ENCODE measurements at places on chromosomes 2 and 18.

DNA sequence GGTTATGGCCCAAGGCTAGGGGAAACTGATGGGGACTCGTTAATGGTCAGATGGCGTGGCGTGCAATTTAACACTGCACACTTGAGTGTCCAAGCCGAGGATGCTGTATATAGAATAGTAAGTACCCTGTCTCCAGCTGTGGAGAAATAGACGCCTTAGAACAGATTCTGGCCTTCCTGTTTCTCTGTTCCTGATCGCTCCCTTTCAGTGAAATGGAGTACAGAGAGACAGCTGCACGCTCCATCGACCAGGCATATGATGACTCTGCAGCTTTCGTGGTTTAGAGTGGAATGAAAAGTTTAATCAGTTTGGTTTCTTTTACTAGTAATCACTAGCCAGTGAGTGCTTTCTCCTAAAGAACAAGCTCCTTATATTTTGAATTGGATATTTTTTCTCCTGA is 213.4 kb downstream of the NEDD4L start:
- DNase-seq = no peak

GRCh38 chr2:47187069-47187468 is 32.0 kb upstream of the STPG4 start:
- no peak for DNase-seq

GRCh38 chr2:191432121-191432520 is 186.9 kb downstream of the MYO1B start:
- no peak for DNase-seq

DNA sequence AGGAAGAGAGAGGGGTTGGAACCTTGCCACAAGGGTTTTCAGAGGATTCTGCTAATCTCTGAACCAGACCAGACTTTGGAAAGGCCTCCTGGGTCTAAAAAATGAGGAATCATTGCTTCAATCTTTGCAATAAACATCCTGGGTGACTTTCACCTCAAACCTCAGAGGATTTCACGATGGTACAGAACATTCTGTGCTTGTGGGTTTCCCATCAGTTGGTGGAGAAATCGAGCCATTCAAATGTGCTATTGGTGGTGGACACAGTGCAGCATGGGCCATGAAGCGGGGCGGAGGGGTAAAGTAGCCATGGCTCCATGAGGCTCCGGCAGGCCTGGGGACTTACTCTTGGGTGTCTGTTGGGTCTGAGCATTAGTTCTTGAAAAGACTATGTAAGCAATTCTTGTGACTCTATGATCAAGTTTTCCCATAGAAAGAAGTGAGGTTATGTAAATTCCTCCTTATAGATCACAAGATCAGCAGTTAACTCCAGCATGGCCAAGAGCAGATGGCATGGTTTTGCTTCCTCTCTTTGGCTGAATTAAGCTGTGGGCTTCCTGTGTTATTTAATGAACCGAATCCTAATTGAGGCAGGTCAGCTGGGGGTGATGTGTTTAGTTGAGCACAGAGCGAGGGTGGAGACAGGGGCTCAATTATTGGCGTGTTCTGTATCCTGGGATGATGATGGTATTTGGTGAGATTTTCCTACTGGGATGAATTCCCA is 1.9 kb upstream of the IL1R2 start:
- no peak for DNase-seq

GRCh38 chr2:122070241-122070731 is 314.8 kb downstream of the TSN start:
- no peak for DNase-seq

GRCh38 chr2:195769975-195770374 is 112.9 kb downstream of the SLC39A10 start:
- DNase-seq = no peak

All from endothelial cell of umbilical vein (primary cell).